Fibroblast of skin of left quadriceps (primary cell): ENCODE measurements at places on chromosomes 7 and 10.

GRCh38 chr10:114879541-114880158, 58.1 kb downstream of the FHIP2A start:
- DNase-seq: no peak

- DNase-seq: no peak
Measured at GRCh38 chr10:58477902-58478301, 34.8 kb upstream of the BICC1 start.

- no peak for DNase-seq
Measured at GRCh38 chr10:50627443-50627842, 3.7 kb upstream of the SGMS1 start.

- no peak for DNase-seq
Measured at GRCh38 chr7:106110885-106111654, 1.0 kb downstream of the SYPL1 start.

DNA sequence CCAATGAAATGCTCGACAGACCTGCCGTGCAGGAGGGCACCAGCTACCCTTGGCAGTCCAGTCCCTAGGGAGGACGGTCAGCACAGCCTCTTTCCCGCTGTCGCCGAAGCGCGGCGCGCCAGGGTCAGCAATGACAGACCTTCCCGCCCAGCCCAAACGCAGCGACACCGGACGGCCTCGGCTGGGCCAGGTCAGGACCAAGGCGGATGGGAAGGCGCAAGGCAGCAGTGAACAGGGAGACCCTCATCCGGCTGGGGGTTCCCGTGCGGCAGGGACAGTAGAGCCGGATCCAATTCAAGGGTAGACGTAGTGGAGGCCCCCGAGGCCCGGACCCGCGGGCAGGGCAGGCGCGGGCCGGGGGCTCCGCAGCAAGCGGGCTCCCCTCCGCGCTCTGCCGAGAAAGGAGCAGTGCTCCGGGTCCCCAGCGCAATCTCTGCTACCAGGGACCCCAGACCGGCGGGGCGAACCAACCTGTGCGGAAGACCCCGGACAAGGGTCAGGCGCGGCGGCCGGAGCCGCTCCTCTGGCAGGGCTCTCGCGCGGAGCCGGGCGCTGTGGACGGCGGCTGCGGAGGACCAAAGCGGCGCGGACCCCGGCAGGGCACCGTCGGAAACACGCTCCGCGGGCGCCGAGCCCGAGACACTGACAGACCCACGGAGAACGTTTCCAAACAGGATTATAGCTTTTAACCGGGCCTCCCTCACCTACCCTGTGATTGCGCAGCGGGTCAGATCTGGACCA, at the start of gene SEC31B:
TSS of gene SEC31B (minus strand) at position 551 of the 741 bp plus-strand sequence. CDS start 2,909 bp downstream, outside the sequence.
- no peak for DNase-seq

- DNase-seq: no peak
Measured at GRCh38 chr10:51288511-51288910, 214.2 kb downstream of the PRKG1 start.

DNA sequence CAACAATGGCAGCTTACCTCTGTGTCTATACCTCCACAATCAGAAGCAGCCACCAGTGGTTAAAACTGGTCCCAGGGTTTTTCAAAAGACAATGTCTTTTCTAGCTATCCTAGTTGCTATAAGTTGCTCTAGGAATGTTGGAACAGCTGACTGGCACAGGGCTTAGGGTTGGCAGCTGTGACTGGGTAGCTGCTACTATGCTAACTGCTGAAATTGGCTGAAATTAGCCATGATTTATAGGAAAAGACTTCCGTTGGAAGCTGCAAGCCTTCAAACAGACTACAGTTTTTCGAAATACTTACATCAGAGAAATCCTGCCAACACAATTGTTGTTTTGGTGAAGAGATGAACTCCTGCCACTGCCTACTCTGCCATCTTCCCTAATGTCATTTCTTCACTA, 102.3 kb downstream of the MKX start:
- no peak for DNase-seq

- DNase-seq: no peak
Measured at GRCh38 chr7:127996253-127997071, 34.8 kb downstream of the LRRC4 start.

DNA sequence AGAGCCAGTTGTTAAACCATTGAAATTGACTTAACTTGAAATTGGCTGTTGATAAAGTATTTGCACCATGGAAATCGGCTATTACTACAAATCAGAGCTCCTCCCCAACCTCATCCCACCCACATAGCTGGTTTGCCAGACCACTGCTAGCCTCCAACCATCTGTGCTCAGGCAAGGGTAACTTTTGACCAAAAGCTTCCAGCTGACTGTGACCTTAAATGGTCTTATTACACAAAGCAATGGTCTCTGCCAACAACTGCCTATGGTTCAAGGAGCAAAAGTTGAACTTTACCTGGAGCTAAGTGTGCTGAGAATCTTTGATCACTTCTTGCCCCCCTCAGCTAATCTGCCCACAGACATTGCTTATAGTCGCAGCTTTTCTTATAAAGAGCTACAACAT, 48.5 kb upstream of the ADRB1 start:
- no peak for DNase-seq

GRCh38 chr10:49242604-49243003, 54.4 kb upstream of the TMEM273 start:
- no peak for DNase-seq

- DNase-seq: no peak
Measured at GRCh38 chr10:12397941-12398340, 48.6 kb downstream of the CAMK1D start.

DNA sequence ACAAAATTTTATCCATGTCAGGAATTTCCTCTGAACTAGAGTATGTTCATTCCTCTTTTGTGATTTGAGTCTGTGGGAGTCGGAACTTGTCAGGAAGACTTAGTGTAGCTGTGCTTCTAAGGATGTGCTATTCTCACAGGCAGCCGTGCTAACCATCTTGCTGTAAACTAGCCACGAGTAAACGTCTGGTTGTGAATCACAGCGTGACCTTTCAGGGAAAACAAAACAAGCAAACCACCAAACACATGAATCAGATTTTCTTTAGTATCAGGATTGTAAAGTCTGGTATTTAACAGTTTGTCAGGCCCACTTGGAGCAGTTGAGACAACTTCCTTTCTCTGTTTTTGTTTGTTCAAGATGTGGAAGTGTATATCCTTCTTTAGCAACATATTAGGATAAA, 32.0 kb downstream of the AUTS2 start:
- peak; percentile 80 for DNase-seq

- DNase-seq: no peak
Measured at GRCh38 chr10:12428447-12429135, 79.2 kb downstream of the CAMK1D start.

GRCh38 chr7:88647825-88648224, 111.7 kb upstream of the ZNF804B start:
- no peak for DNase-seq

DNA sequence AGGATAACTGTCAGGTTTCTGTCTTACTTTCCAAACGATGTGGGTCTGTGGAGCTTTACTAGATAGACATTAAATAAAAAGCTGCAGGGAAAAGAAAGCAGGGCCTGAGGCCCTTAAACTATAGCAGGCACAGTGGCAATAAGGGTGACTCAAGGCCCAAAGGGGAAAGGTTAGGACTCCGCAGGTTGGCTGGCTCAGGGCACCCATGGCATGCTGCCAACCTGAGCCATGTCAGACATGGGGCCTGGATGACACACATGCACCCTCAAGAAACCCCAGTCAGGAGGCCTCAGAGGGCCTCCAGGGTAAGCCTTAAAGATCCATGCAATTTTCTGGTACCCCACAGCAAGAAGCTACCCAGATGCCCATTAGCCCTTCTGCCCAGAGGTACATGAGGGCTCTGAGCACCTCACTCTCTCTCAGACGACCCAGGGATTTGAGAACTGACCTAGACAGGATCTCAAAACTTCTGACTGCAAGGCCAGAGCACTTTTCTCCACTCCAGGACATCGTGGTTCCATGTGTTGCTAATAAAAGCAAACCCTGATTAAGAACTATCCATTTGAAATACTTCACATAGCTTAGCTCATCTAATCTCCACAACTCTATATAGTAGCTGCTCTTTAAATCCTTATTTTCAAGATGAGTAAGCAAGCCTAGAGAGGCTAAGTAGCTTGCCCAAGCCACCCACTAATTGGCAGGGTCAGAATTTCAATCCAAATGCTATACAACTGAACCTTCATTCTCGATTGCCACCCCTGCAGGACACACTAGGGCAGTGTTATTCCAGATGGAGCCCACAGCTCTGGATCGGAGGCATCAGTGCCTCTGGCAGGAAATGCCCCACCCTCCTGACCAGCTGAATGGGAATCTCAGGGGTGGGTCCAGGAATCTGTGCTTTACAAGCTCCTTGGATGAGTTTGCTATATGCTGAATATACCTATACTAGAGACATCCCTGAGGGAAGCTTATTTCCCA, 132.5 kb upstream of the EFCAB10 start:
- DNase-seq: no peak

- no peak for DNase-seq
Measured at GRCh38 chr10:101617102-101617823, 29.1 kb downstream of the DPCD start.

GRCh38 chr10:52965938-52966401, 193.4 kb upstream of the MBL2 start:
- no peak for DNase-seq

- no peak for DNase-seq
Measured at GRCh38 chr10:44023517-44023916, 361.4 kb downstream of the CXCL12 start.

DNA sequence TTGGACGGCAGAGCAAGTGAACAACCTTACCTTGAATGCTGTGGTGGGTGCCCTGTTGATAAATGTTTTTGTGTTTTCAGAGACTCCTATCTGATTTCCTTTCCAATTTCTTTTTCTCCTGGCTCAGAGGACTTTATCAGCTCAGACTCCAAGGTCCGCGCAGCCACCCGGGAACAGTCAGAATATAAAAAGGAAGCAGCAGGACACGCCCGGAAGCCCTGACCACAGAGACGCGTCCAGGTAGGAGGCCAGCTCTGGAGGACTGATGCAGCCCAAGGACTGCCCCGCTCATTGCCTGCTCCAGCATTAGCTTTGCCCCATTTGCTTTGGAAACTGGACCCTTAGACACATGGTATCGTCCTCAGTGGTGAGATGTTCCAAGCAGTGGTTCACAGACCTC, 61.3 kb downstream of the TACC2 start:
- no peak for DNase-seq

GRCh38 chr10:33257439-33258080, 76.9 kb downstream of the NRP1 start:
- no peak for DNase-seq

GRCh38 chr7:84970670-84971069, 216.2 kb downstream of the SEMA3D start:
- DNase-seq: no peak

DNA sequence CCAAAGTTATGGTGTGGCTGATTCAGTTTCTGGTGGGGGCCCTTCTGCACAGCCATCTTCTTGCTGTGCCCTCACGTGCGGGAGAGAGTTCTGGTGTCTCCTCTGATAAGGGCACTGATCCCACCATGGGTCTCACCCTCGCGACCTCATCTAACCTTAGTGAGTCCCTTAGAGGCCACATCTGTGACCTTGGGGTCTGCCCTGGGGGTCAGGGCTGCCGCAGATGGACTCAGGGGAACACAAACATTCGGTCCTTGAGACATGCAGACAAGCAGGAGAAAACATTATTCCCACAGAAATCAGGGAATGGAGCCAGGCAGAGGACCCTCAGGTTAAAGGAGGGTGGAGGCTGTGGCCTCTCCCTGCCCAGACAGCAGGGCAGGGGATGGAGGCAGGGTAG, 177.9 kb downstream of the DNAJB6 start:
- DNase-seq: no peak

DNA sequence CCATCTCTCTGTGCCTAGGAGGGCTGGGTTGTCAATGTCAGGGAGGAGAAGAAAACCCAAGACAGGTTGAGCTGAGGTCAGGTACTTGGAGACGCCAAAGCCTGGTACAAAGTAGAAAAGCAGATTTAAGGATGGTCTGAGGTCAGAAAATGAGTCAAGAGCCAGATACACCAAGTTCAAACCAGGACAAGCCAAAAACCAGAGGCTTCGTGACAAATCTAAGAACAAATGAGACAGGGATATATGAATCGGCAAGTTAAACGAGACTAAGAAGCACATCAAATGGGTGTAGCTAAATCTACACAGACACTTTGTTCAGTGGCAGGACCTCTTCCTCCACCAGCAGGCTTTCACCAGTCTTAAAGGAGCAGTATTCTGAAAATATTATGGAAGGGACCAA, 34.2 kb downstream of the C7orf33 start:
- DNase-seq: no peak

- DNase-seq: no peak
Measured at GRCh38 chr7:87918740-87919139, 15.3 kb upstream of the ADAM22 start.

DNA sequence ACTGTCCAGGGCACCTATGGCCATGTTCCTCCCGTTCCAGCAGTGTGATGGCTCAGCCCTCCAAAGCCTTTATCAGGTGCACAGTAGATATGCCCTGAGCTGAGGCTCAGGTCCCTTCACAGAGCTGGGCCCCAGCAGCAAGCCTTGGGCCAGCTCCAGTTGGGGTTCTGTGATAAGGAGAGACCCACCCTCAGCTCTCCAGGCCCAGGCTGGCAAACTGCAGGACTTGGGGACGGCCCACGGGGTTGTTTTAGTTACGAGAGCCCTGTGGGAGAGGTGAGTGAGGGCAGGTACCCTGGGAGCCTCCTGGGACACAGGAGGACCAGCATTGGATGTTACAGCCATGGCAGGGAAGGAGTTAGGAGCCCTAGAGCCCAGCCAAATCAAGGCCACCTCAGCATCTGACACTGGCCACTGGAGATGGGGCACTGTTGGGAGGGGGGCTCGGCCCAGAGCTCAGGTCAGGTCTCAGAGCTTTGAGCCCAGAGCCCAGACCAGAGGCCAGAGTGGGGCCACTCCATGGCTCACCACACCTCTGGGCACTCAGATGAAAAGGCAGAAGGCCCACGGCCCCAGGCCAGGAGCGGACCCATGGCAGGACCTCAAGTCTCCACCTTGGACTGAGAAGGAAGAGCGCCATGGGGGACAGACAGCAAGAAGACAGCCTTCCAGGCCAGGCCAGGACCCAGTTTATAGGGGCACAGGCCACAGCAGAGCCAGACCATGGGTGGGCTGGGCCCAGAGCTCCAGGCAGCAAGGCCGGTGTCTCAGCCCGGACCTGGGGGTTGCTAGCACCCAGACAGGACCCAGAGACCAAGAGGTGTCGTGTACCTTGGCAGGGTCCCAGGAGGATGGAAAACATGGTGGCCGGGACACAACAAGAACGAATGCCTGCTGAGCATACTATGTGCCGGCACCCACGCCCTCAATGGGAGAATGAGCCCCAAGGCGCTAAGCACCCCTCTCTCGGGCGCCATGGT, 12.8 kb downstream of the GRID1 start:
- no peak for DNase-seq

GRCh38 chr7:7427363-7427762, 108.3 kb downstream of the COL28A1 start:
- DNase-seq: no peak

- no peak for DNase-seq
Measured at GRCh38 chr10:131533846-131534526, 222.5 kb upstream of the TCERG1L start.

GRCh38 chr10:111128331-111129180, 51.7 kb downstream of the ADRA2A start:
- no peak for DNase-seq
